ENCODE measurements at places on chromosomes 2 and 18. TPM values are rescaled to one million over a fixed set of nuclear protein-coding genes. Genes with fewer than 3 reads are reported as not detected.

The NDUFAF7 gene
- 18.5 TPM for total RNA-seq

The ITGB1BP1 gene
- total RNA-seq, result 29.9 TPM

The MTX2 gene
- 74.2 TPM for total RNA-seq

The IL1F10 gene
- total RNA-seq, result not detected

The PDCD1 gene
- 0.58 TPM for total RNA-seq

The AFF3 gene
- 52.7 TPM for total RNA-seq

The RGPD4 gene
- not detected for total RNA-seq

The SCG2 gene
- 1.1 TPM for total RNA-seq

The EGR4 gene
- not detected for total RNA-seq

The DCDC2C gene
- total RNA-seq, result 0.93 TPM

The PSMG2 gene
- total RNA-seq, result 46.5 TPM

The MSTN gene
- total RNA-seq, result 6.6 TPM

The SELENOI gene
- total RNA-seq, result 27.8 TPM

The LYPD6B gene
- total RNA-seq, result 13.0 TPM

All from metanephros (tissue), 2 donors.